NCI-H774 (cell line): ENCODE measurements at places on chromosomes 11 and 22.
A peak's percentile ranks its signal among the peaks of the same experiment; 100 is the strongest.

GRCh38 chr11:5521540-5521939 lies 5.0 kb upstream of the UBQLNL start:
- no peak for DNase-seq

GRCh38 chr11:46905806-46906205 lies 12.5 kb downstream of the LRP4 start:
- DNase-seq, result no peak

GRCh38 chr11:129458756-129459535 lies 83.3 kb downstream of the BARX2 start:
- peak; percentile 80 for DNase-seq

- no peak for DNase-seq
Measured at GRCh38 chr11:102920118-102920684, 35.3 kb downstream of the MMP13 start.

DNA sequence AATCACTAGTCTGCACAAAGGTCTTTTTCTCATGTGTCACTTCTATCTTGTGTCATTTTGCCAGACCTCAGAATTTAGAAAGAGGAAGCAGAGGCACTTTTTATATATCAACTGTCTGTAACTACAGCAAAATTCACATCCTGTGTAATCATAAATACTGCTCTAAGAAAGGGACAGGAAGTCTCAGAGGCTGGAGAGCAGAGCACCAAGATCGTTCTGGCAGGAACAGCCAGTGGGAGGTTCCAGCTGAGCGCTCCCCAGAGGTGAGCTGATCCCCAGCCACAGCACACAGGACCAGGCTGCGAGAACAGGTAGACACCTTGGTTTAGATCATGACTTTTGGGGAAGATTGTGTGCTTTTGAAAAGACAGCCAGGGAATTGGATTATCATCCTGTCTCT lies at the start of gene MS4A7:
TSS of gene MS4A7 (plus strand) at position 179 of the 400 bp plus-strand sequence. CDS start 4,610 bp downstream, outside the sequence.
- no peak for DNase-seq

- DNase-seq, result no peak
Measured at GRCh38 chr22:24153353-24153752, 27.9 kb upstream of the SUSD2 start.

DNA sequence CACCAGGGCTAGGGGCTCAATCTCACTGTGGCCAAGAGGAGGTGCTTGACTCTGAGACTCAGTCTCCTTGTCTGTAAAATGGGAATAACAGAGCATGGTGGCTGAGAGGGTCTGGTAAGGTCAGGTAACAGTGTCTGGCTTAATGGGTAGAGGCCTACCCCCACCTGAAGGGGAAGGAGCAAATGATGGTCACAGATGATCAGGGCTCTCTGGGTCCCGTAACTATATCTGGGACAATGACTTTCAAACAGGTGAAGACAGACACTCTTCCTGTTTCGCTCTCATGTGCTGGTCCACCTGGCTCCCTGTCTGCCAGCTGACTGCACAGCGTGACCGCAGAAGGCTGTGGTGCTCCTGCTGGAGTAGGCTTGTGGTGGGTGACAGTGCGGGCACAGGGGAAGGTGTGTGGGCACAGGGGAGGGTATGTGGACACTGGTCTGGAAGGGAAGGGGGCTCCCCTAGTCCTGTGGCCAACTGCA lies 4.0 kb downstream of the A4GALT start:
- DNase-seq, result no peak

GRCh38 chr11:93143186-93143585 lies 54.6 kb downstream of the SLC36A4 start:
- DNase-seq, result no peak

- DNase-seq, result no peak
Measured at GRCh38 chr11:75762885-75763284, 5.7 kb upstream of the DGAT2 start.

GRCh38 chr11:122758974-122759373 lies 79.3 kb upstream of the CRTAM start:
- DNase-seq, result no peak

DNA sequence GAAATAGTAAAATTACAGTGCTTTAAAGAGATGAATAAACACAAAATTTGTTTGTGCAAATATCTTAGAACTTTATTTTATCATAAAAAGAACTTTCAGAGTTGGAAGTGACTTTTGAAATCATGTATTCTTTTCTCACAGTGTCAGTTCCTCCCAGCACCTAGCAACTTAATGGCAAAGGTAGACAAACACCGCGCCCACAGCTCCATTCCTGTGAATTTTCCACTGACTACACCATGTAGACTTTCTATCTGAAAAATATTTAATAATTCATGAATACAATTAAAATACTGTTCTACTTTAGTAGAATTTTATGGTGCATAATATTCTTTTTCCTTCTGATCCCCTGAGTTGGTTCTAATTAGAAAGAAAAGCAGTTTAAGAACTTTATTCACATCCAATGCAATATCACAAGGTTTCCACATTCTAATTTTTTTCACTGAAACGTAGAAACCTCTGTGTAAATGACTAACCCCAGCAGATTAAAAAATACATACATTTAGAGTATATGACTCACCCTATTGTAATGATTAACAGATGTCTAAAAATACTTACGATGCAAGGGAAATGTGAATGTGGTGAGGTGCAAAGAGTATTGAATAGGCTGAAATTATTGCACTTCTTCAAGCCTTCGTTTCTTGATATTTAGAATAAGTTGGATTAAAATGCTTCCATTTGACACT lies 218.2 kb upstream of the CCDC179 start:
- DNase-seq, result no peak

GRCh38 chr11:61773356-61773755 lies 19.0 kb downstream of the TMEM258 start:
- DNase-seq, result no peak

GRCh38 chr11:69611548-69612526 lies 29.1 kb upstream of the CCND1 start:
- DNase-seq, result no peak

DNA sequence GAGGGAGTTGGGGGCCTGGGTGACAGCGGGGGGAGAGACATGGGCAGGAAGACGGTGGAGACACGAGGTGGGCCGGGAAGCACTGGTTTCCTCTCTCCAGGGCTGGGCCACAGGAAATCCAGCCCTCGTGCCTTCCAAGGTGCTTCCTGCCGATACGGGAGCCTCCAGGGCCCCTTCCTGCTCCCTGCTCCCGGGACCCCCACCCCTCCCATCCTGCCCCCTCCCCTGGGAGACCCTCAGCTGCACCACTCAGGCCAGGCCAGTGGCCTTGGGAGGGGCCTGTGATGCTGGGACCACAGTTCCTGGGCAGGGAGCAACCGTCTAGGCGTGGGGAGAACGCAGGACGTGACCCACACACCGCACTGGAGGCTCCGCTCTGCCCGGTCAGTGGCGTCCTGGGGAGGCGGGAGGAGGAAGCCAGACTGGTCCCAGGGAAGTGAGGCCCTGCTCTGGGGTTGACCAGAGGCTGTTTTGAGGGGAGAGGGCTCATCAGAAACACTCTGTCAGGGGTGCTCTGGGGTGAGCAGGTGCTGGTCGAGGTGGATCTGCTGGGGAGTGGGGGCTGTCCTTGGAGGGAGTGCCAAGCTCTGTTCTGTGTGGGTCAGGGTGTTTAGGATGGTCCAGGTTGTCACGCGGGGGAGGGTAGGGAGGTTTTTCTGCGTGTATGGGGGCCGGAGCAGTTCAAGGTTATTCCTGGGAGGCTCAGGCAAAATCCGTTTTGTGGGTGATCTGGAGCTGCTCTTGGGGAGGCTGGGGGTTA lies at the start of gene SHANK3:
TSS of gene SHANK3 (plus strand) at position 353 of the 760 bp plus-strand sequence.
- no peak for DNase-seq

DNA sequence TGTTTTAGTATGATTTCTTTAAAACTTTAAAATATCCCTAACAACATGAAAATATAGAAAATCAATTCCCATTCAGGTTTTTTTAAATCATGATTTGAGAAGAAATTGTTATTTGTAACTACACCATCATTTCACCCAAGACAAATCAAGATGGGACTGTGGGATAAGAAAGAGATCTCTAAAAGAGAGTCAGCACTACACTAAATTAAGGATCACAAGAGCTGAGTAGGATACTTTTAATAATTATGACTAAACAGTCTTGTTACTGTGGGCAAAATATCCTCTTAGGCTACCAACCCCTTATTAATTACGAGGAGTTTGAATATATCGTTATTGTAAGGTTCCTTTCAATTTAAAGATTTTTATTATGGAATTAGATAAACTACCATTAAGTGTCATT lies 3.0 kb downstream of the GAS2 start:
- DNase-seq, result no peak

- DNase-seq, result no peak
Measured at GRCh38 chr11:111912535-111912934, at the start of gene HSPB2. TSS of gene HSPB2 (plus strand) at chr11:111912734. CDS start at chr11:111912830, 96 bp downstream.

DNA sequence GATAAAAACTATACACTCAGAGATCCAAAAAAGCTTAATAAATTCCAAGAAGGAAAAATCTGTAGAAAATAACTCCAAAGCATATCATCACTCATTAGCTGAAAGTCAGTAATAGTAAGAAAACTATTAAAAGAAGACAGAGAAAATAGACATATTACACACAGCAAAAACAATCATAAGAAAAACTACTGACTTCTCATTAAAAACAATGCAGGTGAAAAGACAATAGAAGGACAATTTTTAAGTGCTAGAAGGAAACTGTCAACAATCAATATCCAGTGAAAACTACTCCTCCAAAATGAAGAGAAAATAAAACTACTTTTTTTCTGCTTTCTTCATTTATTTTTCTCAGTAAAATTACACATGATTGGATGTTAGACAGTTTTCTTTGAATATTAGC lies 56.5 kb downstream of the BLID start:
- DNase-seq, result no peak
